Activated naive CD8-positive, alpha-beta T cell treated with anti-CD3 and anti-CD28 coated beads for 36 hours (primary cell): ENCODE measurements at places on chromosomes 12 and 14.

DNA sequence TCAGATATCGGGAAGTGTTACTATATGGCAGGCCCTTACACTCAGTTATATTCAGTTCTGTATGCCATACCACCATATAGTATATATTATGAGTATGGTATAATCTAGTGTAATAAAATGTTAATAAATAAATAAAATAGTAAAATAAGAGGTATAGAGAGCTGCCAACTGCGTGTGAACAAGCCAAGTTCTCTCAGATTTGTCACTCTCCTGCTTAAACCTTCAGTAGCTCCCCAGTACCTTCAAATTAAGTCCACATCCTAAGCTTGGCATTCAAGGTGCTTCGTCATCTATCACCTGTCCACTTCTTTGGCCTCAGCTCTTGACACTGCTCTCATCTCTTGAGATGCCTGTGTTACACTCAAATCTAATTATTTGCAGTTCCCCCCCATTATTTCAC lies 12.8 kb upstream of the CREBL2 start:
- no peak for DNase-seq

GRCh38 chr12:93540466-93540865 lies 32.0 kb upstream of the SOCS2 start:
- DNase-seq, result no peak

DNA sequence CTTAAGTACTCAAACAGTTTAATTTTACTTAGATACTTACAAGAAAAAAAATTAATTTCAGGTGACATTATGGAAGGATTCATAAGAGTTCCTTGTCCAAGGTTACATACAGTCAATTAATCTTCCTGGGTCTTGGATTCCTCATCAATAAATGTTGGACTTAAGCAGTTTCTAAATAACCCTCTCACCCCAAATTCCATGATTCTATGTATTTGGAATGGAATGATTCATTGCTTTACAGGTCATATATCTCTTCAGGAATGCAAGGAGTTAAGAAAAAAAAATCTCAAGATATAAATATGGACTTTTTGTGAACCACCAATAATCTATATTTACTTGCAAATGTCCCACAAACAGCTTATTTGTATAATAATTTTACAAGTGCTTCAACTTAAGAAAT lies 84.2 kb upstream of the BMP4 start:
- DNase-seq, result no peak

DNA sequence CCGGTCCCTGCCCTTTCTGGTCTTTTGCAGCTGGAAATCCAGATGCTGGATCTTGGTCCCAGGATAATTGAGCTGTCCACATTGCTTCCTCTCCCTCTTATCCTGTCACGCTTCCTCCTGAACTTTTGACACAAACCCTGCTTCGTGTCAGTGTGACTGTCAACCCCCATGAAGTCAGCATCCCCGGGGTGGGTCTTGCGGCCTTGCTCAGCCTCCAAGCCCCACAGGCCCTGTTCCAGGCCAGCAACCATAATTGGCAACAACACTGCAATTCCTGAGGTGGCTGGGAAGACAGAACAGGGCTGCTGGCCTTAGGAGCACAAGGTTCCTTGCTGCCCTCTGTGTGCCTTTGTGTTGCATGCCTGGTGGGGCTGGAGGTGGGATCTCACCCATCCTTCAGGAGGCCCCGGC lies 74.9 kb downstream of the NTF3 start:
- DNase-seq, result no peak

DNA sequence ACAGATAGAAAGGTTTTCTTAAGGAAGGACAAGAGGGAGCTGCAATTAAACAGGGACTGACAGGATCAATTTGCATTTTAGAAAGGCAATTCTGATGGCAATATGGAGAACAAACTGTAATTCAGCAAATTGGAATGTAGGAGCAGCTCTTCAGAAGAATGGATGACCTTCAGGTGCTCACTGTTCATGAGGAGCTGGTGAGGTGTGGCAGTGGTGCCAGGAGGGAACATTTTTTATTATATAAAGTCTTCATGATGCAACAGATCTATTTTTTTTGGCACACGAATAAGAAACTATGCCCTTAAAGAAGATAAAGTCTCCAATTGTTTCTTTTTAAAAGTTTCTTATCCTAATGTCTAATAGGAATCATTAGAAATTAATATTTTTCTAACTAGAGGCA lies 151.7 kb downstream of the SLC38A4 start:
- DNase-seq, result no peak

- DNase-seq, result no peak
Observed at GRCh38 chr12:131478468-131478867, 232.4 kb upstream of the SFSWAP start.

- DNase-seq, result no peak
Observed at GRCh38 chr12:81339071-81339470, 261.2 kb downstream of the ACSS3 start.

- DNase-seq, result no peak
Observed at GRCh38 chr14:54817506-54817905, 85.1 kb downstream of the GCH1 start.

DNA sequence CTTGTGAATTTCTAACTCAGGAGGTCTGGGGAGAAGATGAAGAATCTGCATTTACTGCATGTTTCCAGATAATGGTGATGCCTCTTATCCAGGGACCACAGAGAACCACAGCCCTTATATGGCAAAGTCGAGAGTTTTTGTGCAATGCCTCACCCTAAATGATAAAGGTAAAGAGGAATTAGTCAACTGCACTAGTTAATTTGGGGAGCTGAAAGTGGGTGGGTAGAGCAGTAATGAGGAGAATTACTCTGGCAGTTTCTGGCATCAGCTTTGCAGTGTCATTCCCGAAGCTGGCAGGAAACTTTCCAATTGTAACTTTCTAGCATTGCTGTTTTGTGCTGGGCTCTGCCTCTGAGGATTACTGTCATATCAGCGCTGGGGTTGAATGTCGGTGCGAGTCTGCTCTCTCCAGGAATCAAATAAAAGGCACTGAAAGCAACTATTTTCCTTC lies 10.3 kb downstream of the EGLN3 start:
- DNase-seq, result no peak

DNA sequence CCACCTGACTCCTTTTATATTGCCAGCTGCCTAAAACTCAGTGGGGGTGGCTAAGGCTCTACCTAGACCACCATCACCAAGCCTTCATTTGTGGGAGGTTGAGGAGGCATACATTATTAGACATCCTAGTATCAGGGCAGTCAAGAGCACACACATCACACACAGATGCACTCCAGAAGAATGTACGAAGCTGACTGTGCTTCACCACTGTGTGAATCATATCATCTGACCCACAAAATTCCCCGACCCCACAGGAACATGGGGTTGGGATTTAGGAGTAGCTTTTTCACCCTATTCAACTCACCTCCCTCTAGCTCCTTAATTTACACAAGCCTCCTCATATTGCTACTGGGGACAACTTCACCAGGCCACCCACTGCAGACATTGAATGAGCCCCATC lies 64.8 kb upstream of the BDKRB2 start:
- no peak for DNase-seq

- no peak for DNase-seq
Observed at GRCh38 chr14:45559626-45560025, 306.6 kb upstream of the MIS18BP1 start.

DNA sequence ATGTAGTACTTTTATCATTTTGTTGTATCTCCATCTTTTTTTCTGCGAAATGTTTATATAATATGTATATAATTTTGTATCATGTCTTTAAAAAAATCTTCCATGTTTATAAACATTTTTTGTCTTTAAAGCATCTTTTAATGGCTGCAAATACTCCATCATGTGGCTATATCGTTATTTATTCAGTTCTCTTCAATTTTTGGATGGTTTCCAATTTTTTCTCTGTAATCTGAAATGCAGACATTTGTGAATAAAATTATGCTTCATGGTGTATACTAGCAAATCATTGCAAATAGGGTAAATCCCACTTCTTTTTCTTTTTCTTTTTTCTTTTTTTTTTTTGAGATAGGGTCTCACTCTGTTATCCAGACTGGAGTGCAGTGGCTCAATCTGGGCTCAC lies 54.0 kb downstream of the CPSF2 start:
- no peak for DNase-seq

- DNase-seq, result no peak
Observed at GRCh38 chr14:96904201-96904600, 107.0 kb downstream of the VRK1 start.

- DNase-seq, result no peak
Observed at GRCh38 chr12:41681898-41682297, 462.8 kb downstream of the GXYLT1 start.

GRCh38 chr14:49930720-49931119 lies 37.8 kb downstream of the ARF6 start:
- DNase-seq, result no peak

DNA sequence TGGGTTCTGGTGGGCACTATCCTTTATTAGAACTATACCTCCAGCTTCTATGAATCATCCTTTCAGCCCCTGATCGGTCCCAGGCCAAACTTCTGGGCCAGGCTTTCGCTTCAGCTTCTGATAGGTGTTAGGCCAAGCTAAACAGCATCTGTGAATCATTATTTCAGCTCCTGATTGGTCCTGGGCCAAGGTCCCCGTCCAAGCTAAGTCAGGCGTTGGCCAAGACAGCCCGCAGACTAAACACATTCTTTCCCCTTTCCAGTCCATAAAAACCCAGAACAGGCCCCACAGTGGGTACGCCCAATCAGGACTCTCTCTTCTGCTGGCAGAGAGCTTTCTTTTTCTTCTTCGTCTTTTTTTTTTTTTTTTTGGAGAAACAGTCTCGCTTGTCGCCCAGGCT lies 1808.9 kb upstream of the SEL1L start:
- DNase-seq, result no peak

DNA sequence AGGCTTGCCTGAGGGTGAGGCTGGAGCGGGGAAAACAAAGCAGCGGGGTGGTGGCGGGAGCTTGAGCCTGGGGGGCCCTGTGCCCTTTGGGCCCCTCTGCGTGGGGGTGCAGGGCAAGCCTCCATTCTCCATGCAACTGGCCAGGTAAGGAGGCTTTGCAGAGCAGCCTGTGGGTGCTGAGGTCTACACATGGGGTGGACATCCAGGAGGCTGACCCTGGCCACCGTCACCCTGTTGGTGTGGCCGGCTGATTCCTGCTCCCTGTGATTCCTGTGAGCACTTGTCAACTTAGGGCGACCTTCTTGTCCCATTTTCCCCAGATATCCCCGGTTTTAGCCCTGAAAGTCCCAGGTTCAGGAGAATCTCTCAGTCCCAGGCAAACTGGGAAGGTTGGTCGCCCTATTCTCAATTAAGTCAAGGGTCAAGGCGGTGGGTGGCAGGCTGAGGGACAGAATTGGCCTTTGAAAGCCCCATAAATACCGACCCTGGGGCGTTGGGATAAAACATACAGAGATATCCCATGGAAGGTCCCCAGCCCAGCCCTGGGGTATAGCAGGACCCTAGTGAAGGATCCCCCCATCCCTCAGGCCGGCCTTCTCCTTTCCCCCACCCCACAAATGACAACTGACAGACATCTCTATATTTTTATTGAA lies 70.5 kb downstream of the PRIMA1 start:
- DNase-seq, result no peak

- DNase-seq, result no peak
Observed at GRCh38 chr14:61435563-61436337, 114.4 kb downstream of the PRKCH start.

GRCh38 chr14:49992901-49993339 lies 100.0 kb downstream of the ARF6 start:
- DNase-seq, result peak; percentile 36

DNA sequence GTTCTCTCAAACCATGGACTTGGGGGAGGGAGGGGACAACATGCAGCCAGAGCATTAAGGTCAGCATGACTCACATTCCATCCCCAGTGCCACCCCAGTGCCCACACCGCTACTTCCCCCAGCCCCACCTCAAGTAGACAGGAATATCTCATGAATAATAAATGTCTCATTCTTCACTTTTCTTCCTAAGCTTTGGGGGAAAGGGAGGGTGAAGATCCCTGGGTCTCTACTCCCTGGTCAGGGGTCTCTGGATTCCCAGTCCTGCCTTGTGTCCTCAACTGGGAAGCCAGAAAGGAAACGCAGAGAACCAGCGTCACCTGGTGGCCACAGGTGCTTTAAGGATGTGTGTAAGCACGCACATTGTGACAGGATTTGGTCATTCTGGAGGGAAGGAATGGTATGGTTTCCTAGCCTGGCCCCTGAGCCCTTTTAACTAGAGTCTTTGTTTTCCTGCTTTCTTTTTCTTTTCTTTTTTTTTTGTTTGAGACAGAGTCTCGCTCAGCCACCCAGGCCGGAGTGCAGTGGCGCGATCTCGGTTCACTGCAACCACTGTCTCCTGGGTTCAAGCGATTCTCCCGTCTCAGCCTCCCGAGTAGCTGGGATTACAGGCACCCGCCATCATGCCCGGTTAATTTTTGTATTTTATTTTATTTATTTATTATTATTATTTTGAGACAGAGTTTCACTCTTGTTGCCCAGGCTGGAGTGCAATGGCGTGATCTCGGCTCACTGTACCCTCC lies 3.4 kb downstream of the GPR84 start:
- peak; percentile 40 for DNase-seq

- DNase-seq, result no peak
Observed at GRCh38 chr12:105980085-105980484, 158.7 kb downstream of the NUAK1 start.

GRCh38 chr14:59215322-59215721 lies 26.9 kb downstream of the DAAM1 start:
- DNase-seq, result no peak

DNA sequence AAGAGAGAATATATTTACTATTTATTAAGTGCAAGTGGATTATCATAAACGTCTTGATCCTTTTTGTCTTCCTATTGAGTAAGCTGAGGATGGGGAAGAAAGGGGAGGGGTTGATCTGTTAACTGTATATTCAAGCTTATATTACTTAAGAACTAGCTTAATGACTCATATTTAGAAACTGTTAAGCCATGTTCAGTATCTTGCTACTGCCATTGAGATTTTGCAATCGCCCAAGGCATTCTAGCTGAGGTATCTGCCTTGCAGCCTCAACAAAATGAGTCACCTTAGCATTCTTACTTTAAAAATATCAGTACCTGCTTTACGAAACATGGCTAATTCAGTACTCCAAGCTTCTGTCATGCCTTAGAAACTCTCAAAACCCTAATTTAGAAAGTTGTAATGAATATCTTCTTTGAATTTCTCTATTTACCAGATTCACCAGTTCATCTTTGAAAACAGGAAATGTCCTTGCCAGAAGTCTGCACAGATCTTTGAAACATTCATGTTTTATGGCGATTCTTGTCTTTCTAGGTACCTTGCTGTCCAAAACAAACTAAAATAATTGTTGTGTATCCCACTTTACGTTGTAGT lies 76.1 kb downstream of the ALG10B start:
- no peak for DNase-seq

DNA sequence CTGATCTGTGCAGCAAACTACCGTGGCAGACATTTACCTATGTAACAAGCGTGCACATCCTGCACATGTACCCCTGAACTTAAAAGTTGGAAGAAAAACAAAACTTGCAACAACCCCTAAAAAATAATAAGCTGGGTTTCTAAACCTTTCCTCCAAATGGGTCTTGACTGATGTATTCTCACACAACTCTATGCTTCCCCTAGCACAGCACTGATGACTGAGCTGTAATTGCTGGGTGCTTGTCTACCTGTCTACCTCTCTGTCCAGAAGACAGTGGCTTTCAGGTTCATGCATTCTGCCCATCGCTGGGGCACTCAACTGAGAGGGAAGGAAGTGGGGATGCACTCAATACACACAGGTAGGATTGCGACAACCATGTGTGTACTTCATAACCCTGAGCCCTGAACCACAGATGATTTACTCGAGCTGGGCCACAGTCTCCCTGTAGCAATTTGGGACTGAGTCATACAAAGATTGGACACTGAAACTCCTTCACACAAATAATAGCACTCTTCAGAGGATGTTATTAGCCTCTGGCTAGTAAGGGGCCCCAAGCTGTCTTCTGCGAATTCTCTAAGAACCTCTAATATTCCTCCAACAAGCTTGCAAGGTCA lies 44.8 kb upstream of the TMPO start:
- DNase-seq, result no peak
